ENCODE measurements at places on chromosomes 3 and 15.
A peak's percentile ranks its signal among the peaks of the same experiment; 100 is the strongest.

DNA sequence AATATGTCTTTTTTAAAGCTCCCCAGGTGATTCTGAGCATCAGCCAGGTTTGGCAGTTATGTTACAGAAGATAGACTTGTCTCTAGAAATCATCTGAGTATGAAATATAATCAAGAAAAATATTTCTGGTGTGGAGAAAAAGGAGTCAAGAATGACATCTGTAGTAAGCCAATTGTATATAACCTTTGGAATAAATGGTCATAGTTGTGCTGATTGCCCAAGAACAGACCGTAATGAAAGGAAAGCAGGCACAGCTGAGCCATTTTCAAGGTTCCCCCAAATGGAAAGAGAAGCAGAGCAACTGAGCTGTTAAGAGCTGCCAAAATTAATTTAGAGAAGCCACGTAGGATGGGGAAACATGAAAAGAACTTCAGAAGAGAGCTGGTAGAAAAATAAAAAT, 26.6 kb downstream of the GOLM2 start:
- no peak for DNase-seq

GRCh38 chr15:78996894-78997275, 52.0 kb upstream of the CTSH start:
- DNase-seq = no peak

- DNase-seq = peak; percentile 71
Observed at GRCh38 chr15:61888074-61888780, 172.0 kb downstream of the VPS13C start.

GRCh38 chr15:42672444-42672843, 64.5 kb downstream of the CDAN1 start:
- no peak for DNase-seq

- DNase-seq = no peak
Observed at GRCh38 chr3:168260859-168261258, 165.1 kb upstream of the GOLIM4 start.

GRCh38 chr3:173586166-173586565, 188.6 kb downstream of the NLGN1 start:
- DNase-seq = no peak

DNA sequence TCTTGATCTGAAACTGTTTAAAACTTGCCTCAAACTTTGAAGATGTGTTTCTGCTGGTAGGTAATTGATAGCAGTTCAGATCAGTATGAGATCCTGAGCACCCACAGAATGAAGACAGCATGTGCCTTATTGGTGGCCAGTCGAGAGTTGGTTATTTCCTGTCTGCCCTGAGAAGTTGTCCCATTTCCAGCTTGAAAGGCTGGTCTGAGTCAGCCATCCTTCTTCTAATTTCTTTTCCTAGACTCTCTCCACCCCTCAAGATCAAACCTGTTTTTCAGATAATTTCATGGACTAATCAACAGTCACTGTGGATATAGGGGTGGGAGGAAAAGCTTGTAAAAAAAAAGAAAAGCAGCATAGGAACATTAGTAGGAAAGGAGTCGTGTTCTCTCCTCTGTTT, 464.4 kb downstream of the FOXP1 start:
- peak; percentile 47 for DNase-seq
